Liver (tissue), 10 donors: ENCODE measurements at places on chromosomes 2 and 18. TPM values are rescaled to one million over a fixed set of nuclear protein-coding genes. Genes with fewer than 3 reads are reported as not detected.

GRCh38 chr2:20557635-20558034, 93.3 kb downstream of the HS1BP3 start:
- H3K36me3 ChIP-seq: no peaks in the 10 kb centered on the region
- no peak overlapping the region for H3K27ac ChIP-seq
- no peak overlapping the region for H3K4me3 ChIP-seq
- H3K4me1 ChIP-seq: no peaks in the 10 kb centered on the region

- no peaks in the 10 kb centered on the region for H3K36me3 ChIP-seq
- DNase-seq: no peak
- H3K27me3 ChIP-seq: no peaks in the 10 kb centered on the region
Measured at GRCh38 chr2:67667054-67667908, 270.1 kb downstream of the ETAA1 start.

DNA sequence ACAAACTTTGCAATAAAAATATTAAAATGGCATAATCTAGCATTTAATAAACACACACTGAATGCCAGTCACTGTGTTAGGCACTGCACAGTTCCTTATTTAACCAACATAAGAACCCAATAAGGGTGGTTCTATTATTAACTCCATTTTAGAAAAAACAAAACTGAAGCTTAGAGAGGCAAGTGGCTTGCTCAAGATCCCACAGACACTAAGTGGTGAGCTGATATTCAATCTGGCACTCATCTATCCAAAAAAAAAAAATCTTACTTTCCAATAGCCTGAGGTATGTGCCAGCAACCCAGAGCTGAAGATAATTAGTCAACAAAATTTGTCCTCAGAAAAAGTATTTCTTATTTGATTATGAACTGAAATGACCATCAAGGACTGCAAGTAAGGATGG, 799 bp downstream of the CYTIP start:
- H3K36me3 ChIP-seq: no peaks in the 10 kb centered on the region
- H3K4me1 ChIP-seq: no peaks in the 10 kb centered on the region
- H3K27ac ChIP-seq: peak overlapping the region; percentile 80
- no peak for DNase-seq
- peak overlapping the region; percentile 18 for H3K4me3 ChIP-seq

DNA sequence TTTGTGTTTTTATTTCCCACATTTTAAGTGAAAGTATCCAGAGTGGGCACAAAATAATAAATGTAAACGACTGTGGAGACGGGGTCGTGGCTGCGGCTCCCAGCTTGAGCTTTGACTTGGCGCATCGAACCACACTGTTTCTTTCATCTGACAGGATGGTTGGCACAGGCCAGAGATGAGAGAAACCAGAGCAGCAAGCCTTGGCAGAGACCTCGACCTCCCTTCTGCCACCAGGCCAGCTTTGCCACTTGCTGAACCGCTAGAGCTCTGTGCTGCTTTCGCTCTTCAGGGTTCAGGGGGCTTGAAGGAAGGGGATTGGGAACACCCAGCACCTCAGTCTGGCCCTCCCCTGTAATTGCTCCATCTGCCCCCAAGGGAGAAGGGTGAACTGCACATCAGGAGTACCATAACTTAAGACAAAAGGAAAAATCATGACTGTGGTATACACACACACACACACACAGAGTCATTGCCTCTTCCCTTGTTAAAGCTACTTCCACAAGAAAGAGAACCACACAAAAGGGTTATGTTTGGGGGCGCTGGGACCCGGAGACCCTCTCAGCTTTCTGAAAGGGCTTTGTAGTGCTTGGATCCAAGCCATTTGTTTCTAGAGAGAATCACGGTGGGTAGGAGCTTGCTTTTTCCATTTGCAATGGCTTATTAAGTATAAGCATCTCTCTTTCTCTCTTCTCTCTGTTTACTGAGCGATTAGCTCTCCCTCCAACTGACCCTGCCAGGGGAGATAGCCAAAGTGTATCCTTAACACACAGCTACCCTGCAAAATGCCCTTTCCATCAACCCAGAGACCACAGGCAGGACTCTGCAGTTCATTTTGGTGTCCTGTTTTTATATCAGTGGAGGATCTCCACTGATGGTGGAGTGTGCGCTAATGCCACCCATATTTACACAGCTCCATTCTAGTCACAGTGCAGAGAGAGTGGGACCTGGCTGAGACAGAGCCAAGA, 23.0 kb downstream of the POU3F3 start:
- peaks cover 11% of the 10 kb centered on the region for H3K4me1 ChIP-seq
- no peaks in the 10 kb centered on the region for H3K27me3 ChIP-seq
- no peak overlapping the region for H3K27ac ChIP-seq
- H3K36me3 ChIP-seq: no peaks in the 10 kb centered on the region
- H3K4me3 ChIP-seq: no peak overlapping the region

DNA sequence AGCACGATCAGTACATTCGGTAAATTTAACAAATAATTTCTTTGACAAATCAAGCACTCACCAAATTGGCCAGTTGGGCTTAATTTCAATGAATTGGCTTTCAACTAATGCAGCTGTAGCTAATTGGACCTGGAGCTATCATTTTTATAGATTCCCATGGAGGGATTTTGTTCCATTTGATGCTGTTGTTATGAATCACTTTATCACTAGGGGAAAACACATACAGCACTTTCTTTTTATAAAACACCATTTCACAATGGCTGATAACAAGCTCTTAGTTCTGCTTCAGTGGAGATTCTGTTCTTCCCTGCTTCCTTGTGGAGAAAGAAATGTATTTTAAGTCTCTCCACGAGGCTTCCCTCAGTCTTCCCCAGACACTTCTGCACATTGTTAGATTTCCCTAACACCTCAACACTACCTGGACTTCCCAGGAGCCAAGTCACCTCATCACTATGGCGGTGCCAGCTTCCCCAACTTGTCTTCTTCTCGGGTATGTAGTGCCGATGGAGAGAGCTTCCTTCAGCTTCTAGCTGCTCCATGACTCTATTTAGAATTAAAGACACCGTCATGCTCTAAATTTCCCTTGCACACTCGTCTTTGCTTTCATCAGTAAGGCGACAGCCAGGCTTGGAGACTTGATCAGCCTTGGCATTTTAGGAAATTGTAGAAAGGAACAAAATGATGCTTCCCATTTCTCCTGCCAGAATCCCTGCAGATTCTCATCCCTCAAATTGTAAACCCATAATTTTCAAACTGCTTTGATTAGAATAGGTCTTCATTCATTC, 72.0 kb downstream of the INPP5D start:
- no peaks in the 10 kb centered on the region for H3K4me1 ChIP-seq
- no peak for DNase-seq
- no peaks in the 10 kb centered on the region for H3K27me3 ChIP-seq

TMEM17 gene
- polyA plus RNA-seq: 1.8 TPM

SNTG2 gene
- polyA plus RNA-seq: not detected

CRYBA2 gene
- polyA plus RNA-seq: not detected

DIS3L2 gene
- polyA plus RNA-seq: 5.7 TPM

TCF7L1 gene
- 6.0 TPM for polyA plus RNA-seq

SOX11 gene
- polyA plus RNA-seq: not detected

MAP2 gene
- 1.6 TPM for polyA plus RNA-seq

IL36B gene
- polyA plus RNA-seq: not detected

ZAP70 gene
- polyA plus RNA-seq: 1.2 TPM

CYRIA gene
- polyA plus RNA-seq: 1.6 TPM
